Activated naive CD8-positive, alpha-beta T cell treated with anti-CD3 and anti-CD28 coated beads for 36 hours (primary cell): ENCODE measurements at places on chromosomes 13 and 19.
A peak's percentile ranks its signal among the peaks of the same experiment; 100 is the strongest.

DNA sequence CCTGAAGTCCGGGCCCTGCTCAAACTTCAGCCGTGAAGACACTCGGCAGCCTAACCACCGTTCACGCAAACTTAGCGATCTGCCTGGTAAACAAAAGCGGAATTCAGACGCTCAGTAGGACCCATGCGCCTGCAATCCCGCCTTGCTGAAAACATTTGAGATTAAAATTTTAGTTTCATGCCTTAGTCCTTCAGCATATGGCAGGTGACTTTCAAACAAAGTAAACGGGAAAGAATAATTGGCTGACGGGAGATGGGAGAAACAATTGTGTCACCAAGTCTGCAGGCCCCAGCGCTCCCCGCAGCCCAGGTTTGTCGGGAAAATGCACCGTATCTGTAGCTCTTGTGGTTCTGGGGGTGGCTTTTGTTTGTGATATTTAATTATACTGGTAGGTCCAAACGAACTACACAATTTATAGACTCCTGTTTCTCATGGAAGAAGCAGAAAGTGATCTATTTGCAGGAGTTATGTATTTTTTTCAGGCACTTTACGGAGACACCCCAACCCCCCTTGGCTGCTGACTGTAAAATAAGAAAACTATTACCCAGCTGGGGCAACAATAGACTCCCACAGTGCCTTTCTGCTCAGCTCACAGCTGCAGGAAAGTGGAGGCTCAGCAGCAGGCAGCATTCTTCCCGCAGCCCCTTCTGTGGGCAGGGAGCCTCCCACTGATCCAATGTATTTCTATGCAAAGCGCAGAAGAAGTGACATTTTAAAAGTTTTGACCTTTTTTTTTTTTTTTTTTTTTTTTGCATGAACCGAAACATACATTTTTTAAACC, 94.8 kb downstream of the SOX1 start:
- no peak for DNase-seq

- DNase-seq, result no peak
These were observed 473 bp upstream of the ITM2B start for GRCh38 chr13:48232420-48233045.

DNA sequence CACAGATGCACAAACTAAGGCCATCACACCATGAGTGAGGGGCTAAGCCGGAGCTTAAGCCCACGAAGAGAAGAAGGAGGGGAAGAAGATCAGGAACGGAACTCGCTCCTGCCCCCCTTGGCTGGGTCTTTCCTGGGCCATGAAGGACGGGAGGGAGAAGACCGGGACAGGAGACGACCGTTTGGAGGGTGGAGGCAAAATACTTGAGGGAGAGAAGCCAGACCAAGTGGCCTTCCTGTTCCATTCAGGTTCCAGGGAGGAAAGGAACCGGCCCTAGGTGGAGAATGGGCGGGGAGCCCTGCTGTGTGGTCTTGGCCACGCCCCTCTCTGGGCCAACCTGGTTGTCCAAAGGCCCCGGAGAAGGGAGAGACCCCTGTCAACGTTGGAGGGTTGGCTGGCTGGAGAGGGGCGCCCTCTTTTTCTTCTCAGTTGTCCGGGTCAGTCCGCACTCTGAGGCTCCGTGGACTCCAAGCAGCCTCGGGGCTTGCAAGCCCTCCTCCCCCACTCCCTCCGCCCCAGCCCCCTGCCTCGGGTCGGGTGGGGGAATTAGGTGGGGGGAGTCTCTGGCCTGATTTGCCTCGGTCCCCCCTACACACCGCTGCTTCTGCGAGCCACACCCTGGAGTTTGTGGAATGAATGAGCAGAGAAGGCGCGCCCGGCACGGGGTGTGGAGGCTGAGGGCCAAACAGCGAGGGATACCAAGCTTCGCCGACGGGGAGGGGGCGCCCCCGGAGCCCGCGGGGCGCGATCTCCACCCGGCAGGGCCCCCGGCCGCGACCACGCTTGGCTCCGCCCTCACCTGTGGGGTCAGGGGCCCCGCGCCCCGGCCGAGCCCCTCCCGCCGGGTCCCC, 757 bp downstream of the FBN3 start:
- DNase-seq, result no peak

- no peak for DNase-seq
These were observed 224.2 kb upstream of the STARD13 start for GRCh38 chr13:33509642-33510229.

DNA sequence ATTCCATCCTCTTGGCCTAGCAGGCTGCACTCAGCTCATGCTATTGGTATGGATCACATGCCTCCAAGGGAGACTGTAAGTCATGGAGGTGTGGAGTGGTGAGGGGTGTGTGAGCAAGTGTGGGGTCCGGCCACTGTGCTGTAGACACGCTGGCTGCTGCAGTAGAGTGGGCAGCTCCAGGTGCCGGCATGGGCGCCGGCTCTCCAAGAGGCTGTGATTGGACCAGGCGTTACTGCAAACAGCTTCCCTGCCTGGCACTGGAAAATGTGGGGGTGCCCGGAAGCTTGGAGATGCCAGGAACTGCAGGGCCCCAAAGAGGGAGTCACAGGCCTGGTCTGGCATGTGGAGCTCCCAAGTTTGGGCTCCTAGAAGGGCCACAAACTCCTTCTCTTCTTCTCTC, 245.7 kb downstream of the GPC6 start:
- no peak for DNase-seq

DNA sequence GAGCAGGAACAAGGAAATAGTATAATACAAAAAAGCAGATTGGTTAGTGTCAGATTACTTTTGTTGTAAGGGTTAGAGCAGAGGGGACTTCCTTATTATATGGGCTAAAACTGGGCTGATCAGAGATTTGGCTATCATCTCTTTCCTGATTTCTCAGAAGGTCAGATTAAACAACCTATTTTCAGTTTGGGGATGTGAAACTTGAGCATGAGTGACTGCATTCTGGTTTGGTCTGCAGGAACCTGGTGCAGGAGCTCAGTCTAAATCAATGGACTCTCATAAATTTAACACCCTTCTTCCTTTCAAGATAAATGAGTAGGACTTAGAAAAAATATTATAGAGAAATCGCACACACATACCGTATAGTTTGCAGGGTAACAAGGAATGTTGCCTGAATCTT, 12.9 kb upstream of the RFXAP start:
- DNase-seq, result no peak

DNA sequence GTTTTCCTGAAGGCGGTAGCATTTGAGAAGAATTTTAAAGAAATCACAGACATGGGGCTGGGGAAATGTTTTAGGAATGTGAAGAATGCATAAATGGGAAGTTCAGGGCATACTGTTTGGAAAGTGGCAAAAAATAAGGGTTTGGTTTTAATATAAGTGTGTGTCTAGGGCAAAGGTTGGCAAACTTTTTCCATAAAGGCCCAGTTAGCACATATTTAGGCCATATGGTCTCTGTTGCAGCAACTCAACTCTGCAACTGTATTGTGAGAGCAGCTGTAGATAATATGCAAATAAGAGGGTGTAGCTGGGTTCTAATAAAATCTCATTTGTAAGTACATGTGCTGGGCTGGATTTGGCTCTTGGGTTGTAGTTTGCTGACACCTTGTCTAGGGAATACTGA, 521.9 kb downstream of the DIAPH3 start:
- DNase-seq, result no peak

DNA sequence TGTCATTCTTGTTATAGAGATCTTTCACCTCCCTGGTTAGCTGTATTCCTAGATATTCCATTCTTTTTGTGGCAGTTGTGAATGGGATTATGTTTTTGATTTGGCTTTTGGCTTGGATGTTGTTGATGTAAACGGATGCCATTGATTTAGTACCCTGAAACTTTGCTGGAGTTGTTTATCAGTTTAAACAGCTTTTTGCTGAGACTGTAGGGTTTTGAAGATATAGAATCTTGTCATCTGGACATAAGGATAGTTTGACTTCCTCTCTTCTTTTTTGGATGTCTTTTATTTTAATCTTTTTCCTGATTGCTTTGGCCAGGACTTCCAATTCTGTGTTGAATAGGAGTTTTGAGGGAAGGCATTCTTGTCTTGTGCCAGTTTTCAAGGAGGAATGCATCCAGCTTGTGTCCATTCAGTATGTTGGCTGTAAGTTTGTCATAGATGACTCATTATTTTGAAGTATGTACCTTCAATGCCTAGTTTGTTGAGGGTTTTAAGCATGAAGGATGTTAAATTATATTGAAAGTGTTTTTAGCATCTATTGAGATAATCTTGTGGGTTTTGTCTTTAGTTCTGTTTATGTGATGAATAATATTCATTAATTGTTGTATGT, 16.8 kb downstream of the ZNF431 start:
- DNase-seq, result no peak

DNA sequence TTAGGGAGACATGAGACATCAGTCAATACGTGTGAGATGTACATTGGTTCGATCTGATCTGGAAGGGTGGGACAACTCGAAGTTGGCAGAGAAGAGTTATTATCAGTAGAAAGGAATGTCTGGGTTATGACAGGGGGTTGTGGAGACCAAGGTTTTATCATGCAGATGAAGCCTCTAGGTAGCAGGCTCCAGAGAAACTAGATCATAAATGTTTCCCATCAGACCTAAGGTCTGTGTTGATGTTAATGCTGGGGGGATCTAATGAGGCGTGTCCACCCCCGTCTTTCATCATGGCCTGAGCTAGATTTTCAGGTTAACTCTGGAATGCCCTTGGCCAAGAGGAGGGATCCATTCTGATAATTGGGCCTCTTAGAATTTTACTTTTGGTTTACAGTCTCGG, 187.0 kb upstream of the KL start:
- no peak for DNase-seq

GRCh38 chr19:14089662-14090508, 666 bp downstream of the SAMD1 start:
- DNase-seq, result peak; percentile 66

DNA sequence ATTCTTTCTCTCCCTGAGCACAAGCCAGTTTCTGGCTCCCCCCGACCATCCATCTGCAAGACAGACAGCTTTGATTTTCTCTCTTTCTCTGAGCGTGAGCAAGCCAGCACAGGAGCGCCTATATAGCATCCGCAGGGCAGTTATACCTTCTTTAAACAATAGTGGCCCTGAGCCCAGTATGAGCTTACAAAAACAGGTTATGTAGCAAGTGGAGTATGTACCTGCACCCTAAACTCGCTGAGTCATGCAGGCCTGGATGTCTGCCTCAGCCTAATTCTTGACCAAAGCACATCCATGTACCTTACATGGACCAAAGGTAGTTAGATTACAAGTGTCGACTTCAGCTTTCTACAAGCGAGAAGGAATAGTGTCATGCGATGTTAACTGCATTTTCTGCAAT, 61.7 kb downstream of the RAP2A start:
- DNase-seq, result no peak

GRCh38 chr19:18278521-18279265, 2.7 kb downstream of the JUND start:
- DNase-seq, result peak; percentile 61
